ENCODE measurements at places on chromosomes 12 and 14. TPM values are rescaled to one million over a fixed set of nuclear protein-coding genes. Genes with fewer than 3 reads are reported as not detected.

Gene BATF
- 3.1 TPM for total RNA-seq

Gene CPNE6
- not detected for total RNA-seq

Gene GLIPR1L1
- not detected for total RNA-seq

Gene DLK1
- not detected for total RNA-seq

- H3K36me3 ChIP-seq = no peaks in the 10 kb centered on the region
- H3K27ac ChIP-seq = no peak overlapping the region
- no peaks in the 10 kb centered on the region for H3K27me3 ChIP-seq
- no peaks in the 10 kb centered on the region for H3K4me1 ChIP-seq
- H3K4me3 ChIP-seq = no peak overlapping the region
These were observed 56.6 kb downstream of the RNFT2 start for GRCh38 chr12:116794725-116795124.

DNA sequence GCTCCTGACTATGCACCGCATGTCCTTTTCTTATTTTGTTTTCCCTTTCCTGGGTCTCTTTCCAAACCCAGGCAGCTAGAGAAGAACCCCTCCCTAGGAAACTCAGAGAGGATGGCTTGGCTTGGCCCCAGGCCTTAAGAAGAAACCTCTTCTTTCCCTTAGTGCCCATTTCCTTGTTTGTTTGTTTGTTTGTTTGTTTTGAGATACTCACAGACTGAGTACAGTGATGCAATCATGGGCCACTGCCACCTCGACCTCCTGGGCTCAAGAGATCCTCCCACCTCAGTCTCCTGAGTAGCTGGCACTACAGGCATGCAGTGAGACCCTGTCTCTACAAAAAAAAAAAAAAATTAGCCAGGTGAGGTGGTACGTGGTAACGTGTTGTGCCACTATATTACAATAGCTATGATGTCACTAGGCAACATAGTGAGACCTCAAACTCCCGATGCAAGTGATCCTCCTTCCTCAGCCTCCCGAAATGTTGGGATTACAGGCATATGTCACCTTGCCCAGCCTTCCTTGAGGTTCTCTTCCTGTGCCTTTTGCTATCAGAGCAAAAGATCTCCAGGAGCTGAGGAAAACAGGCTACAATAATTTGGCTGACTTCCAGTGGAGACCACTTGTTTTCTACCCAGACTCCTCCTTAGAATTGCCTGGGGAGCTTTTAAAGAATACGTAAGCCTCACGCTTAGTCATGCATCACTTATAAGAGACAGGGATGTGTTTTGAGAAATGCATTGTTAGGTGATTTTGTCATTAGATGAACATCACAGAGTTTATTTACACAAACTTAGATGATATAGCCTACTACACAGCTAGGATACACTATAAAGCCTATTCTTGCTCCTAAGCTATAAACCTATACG lies 34.5 kb upstream of the LGALS3 start:
- DNase-seq = peak; percentile 23
- H3K36me3 ChIP-seq = no peaks in the 10 kb centered on the region
- no peak overlapping the region for H3K27ac ChIP-seq

DNA sequence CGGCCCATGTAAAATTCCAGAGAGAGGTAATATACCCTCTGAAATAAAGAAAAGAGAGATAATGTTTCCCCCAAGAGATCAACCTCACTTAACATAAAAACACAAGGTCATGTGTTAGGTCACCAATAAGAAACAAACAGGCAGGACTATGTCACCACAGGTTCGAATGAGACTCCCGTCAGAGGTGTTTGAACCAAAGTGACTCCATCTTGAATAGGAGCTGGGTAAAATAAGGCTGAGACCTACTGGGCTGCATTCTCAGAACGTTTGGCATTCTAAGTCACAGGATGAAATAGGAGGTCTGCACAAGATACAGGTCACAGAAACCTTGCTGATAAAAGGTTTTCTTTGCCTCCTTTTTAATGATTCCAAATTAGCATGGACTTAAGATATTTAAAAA lies 6.5 kb downstream of the PYGL start:
- no peak overlapping the region for H3K27ac ChIP-seq
- no peak overlapping the region for H3K4me3 ChIP-seq
- H3K36me3 ChIP-seq = no peaks in the 10 kb centered on the region
- no peak for DNase-seq
- H3K27me3 ChIP-seq = no peaks in the 10 kb centered on the region

DNA sequence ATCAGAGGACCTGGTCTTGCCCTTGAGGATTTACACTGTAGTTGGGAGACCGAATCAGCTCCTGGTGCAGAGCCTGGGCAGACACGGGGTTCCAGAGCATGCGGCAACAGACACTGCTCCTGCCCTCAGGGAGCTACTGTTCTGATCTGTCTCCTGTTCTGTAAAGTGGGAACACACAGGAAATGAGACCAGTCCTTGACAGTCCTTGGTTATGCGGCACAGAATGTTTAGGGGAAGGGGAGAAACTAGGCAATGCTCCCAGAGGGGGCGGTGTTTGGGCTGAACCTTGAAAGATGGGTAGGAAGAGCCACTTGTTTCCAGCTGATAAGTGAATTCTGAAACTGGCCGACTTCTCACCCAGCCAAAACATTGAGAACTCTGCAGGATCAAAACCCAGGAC lies 132.4 kb downstream of the ZFP36L1 start:
- no peaks in the 10 kb centered on the region for H3K4me1 ChIP-seq
- no peak overlapping the region for H3K27ac ChIP-seq
- H3K27me3 ChIP-seq = no peaks in the 10 kb centered on the region
- H3K36me3 ChIP-seq = no peaks in the 10 kb centered on the region
- no peak overlapping the region for H3K4me3 ChIP-seq
- no peak for DNase-seq

GRCh38 chr12:124739953-124740561 lies 123.6 kb downstream of the SCARB1 start:
- no peaks in the 10 kb centered on the region for H3K36me3 ChIP-seq
- H3K4me1 ChIP-seq = no peaks in the 10 kb centered on the region
- H3K27me3 ChIP-seq = no peaks in the 10 kb centered on the region
- no peak overlapping the region for H3K27ac ChIP-seq
- no peak overlapping the region for H3K4me3 ChIP-seq

DNA sequence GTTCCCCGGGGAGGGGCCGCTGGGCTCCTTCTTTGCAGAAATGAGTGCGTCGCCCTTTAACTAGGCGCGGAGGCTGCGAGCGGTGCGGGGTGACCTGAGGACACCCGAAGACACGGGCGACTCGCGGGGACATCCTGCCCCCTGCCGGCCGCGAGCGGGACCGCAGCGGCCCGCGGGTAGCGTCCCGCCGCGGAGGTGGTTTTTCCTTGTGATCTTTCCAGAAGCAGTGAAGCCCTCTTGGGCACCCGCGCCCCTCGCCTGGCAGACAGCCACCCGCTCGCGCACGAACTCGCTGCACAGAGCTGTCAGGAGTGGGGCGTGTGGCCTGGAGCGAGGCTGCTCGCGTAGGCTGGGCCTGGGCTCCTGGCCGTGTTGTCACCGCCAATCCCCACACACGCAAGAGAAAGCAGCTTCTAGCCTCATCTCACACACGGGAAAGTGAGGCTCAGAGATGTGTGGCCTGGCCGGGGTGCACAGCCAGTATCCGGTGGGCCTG lies 67.2 kb downstream of the DIO3 start:
- H3K27ac ChIP-seq = no peak overlapping the region
- H3K27me3 ChIP-seq = no peaks in the 10 kb centered on the region
- H3K36me3 ChIP-seq = no peaks in the 10 kb centered on the region
- peaks cover 15% of the 10 kb centered on the region for H3K4me1 ChIP-seq

DNA sequence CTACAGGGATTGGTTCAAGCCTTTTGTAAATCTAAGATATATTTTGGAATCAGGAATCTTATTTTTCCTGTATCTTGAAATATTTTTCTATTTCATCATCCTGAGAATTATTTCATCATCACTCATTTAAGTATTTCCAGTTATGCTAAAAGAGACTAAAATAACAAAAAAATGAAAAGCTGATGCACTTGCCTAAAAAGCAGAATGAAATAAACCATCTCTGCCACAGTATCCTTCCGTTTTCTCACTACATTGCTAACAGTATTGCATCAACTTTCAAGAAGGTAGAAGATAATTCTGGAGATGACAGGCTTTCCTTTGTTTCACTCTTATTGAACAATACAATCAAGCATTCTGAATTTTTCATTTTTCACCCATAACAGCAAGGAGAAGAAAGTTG lies 31.1 kb upstream of the EIF5 start:
- no peaks in the 10 kb centered on the region for H3K36me3 ChIP-seq
- no peak overlapping the region for H3K4me3 ChIP-seq
- H3K27me3 ChIP-seq = no peaks in the 10 kb centered on the region
- no peaks in the 10 kb centered on the region for H3K4me1 ChIP-seq

DNA sequence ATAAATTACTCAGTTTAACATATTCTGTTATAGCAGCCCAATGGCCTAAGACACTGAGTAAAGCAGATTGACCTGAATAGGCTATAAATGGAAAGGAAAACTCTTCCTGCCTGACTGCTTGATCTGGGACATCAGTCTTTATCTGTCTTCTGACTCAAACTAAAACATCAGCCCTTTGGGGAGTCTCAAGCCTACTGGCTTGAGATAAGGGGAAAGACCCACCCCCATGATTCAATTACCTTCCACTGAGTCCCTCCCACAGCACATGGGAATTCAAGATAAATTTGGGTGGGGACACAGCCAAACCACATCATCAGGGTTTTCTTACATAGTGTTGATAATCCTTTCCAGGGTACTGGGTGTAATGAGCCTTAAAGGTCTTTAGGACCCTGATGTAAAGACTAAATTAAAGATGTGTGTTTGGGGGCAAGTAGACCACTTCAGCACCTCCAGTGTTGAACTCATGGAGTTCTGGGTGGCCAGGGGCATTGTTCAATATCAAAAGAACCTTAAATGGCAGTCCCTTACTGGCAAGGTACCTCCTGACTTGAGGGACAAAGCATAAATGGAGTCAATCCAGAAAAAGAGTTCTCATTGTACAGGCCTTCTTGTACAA lies 67.8 kb downstream of the TSHR start:
- H3K4me1 ChIP-seq = no peaks in the 10 kb centered on the region
- H3K36me3 ChIP-seq = no peaks in the 10 kb centered on the region
- H3K27ac ChIP-seq = no peak overlapping the region
- no peaks in the 10 kb centered on the region for H3K27me3 ChIP-seq
- no peak overlapping the region for H3K4me3 ChIP-seq

DNA sequence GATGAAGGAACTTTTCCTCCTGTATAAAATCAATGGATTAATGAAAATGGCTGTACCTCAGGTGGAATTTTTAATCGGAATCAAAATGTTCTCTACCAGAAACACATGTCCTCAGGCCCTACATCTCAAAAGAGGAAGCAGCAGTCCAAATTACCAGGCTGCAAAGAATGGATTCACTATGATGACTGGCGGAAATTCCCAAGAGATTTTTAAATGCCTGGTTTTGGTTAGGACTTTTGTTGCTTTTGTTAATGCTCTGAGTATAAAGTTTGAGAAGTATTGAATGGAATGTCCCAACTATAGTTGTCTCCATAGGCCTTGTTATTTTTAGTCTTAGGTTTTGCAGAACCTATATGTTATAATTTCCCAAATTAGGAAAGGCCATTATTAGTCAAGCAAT lies 11.2 kb upstream of the IFNG start:
- H3K4me1 ChIP-seq = no peaks in the 10 kb centered on the region
- DNase-seq = no peak
- no peak overlapping the region for H3K4me3 ChIP-seq
- H3K27ac ChIP-seq = no peak overlapping the region
- no peaks in the 10 kb centered on the region for H3K27me3 ChIP-seq

DNA sequence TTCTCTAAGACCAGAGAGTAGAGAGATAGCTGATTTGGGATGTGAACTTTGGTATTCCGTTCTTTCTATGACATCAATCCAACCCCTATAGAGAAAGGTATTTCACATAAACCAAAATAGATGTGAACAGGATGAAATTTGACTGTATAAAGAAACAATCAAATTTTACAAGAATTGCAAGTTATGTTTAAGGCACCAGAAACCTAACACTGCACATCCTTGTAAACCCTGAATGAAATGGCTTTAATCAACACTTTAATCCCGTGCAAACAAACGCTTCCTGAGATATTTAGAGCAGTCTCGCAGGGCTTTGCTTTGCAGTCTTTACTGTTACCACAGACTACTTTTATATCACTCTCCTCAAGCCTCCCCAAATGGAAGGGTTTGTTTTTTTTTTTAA lies 125.1 kb downstream of the APAF1 start:
- H3K36me3 ChIP-seq = no peaks in the 10 kb centered on the region
- H3K4me3 ChIP-seq = no peak overlapping the region
- DNase-seq = no peak
- no peaks in the 10 kb centered on the region for H3K4me1 ChIP-seq
- no peak overlapping the region for H3K27ac ChIP-seq

DNA sequence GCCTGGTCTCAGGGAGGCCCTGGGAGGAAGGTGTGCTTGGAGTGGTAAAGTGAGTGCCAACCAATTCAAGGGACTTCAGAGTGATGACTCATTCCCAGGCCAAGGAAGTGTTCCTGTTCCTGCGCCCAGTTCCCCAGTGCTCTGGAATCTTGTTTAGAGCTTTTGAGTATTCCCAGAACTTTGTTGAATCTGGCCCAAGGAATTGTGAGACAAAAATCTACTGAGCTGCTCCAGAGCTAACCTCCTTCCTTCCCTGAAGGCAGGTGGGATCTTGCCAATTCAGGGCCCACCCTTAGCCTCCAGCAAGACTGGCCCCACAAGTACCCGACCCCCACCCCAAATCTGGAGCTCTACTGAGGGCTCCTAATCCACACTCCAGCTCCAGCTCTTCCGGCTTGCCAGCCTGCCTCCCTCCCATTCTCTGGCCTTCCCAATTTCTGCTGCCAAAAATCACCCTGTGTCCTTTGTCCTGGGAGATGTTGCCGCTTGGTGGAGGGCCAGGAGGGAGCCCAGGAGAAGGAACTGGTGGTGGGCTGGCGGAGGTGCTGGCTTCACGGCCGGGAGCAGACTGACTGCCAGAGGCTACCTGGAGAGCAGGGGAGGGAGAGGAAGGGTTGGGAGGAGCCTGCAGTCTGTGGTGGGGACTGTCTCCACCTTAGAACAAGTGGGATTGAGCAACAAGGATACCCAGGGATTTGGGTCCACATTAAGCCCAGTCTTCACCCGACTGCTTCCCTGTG lies 2.0 kb upstream of the ATN1 start:
- peaks cover 16% of the 10 kb centered on the region for H3K4me1 ChIP-seq
- peak; percentile 81 for DNase-seq
- no peaks in the 10 kb centered on the region for H3K36me3 ChIP-seq

All from Peyer's patch (tissue), 4 donors.